Right forelimb (tissue), 1 donor: ENCODE measurements at places on chromosomes 5 and 9.

DNA sequence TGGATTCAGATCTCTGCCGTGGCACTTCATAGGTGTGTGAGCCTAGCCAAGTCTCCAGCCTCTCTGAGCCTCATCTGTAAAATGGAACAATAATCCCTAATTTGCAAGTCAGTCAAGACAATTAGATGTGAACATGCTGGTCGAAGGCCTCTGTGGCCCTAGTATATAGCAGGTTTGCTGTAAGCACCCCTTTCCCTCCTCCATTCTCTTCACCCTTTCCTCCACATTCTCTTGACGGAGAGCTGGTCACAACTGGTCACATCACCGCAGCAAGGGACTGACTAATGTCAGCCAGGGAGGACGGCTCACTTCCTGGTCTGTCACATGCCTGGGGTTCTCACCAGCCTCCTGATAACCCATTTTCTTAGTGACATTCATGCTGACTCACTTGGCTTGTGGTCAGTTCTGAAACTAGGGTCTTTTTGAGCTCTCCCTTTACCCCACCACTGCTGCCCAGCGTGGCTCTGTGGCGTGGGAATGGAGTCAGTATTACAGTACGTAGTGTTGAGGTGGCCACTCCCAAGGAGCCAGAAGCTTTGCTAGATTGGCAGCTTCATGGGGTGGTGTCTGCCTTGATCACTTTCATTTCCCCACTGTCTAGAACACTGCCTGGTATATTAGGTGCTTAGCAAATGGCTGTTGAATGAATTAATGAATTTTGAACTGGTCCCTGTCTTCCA lies 47.8 kb downstream of the ERGIC1 start:
- DNase-seq = no peak

DNA sequence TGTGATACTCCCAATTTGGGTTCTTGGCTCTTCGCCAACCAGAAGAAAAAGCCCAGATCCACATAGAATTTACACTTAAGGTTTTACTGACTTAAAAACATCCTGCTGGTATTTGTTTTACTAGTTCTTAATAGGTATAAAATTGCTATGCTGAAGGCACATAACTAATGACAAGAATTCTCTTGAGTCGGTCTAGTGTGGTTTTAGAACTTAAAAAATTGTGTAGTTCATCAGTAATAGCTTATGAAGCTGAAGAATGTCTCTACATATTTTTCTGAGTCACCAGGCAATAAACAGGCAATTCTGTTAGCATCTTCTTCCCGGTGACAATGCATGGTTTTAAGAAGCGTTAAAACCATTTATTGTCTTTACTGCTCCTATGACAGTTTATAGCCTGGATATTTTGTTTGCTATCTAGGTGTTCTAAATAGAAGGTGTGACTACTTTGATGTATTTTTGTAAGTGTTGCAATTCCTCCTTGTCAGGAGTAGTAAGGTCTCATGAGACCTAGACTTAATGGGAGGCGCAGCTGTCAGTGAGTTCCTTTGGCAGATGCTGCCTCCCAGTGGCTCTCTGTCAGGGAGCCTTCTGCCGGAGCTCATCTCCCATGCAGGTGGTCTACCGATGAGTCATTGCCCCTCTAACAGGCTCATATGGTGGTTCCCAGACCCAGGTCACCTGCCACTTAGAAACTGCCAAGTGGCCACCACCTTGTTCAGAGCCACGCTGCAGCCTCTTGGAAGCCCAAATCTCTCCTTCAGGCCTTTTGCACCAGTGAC lies 173.8 kb downstream of the MAST4 start:
- no peak for DNase-seq

DNA sequence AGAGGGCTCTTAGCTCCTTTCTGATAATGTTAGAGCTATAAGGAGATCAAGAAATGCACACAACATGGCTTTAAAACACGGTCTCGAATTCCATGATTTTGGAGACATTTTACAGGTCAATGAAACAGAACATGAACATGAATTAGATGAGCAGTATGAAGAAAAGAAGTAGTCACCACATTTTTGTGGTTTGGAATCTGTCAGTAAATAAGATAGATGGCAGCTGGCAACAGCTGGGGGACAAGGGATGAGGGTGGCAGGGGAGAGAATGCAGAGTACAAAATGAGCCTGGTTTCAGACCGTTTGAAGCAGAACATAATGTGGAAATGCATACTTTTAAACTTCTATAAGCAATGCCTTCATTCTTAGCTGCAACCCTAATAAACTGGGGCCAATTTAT lies 107.1 kb downstream of the OXCT1 start:
- DNase-seq = no peak

GRCh38 chr9:126371007-126371870 lies 44.6 kb downstream of the MVB12B start:
- DNase-seq = no peak

GRCh38 chr9:14051419-14051818 lies 262.5 kb downstream of the NFIB start:
- no peak for DNase-seq

DNA sequence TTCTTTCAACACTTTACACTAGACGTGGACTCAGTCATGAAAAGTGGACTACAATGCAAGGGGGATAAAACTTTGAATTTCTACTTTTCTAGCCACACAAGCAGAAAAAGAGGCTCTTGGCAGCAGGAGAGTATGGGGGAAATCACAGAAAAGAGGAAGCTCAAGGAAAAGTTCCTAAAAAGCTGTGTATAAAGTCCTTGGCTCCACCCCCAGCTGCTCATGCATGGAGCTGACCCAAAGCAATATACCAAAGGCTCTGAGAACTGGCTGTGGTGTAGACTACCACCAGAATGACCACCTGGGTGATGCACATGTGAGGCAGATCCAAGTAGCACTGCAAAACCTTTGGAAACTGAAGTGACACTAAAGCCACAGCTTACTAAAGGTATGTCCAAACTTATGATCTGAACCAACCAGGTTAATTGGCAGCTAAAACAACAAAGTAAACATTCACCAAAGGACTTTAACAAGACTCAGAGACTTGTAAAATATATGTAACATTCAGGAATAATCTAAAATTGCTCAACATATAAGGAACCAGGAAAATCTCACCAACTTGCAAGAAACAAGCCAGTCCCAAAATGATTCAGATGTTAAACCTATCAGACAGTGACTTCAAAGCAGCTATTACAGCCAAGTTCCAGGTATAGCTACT lies 55.5 kb upstream of the RASGRF2 start:
- DNase-seq = no peak

GRCh38 chr5:32031089-32031488 lies 143.0 kb downstream of the GOLPH3 start:
- no peak for DNase-seq

DNA sequence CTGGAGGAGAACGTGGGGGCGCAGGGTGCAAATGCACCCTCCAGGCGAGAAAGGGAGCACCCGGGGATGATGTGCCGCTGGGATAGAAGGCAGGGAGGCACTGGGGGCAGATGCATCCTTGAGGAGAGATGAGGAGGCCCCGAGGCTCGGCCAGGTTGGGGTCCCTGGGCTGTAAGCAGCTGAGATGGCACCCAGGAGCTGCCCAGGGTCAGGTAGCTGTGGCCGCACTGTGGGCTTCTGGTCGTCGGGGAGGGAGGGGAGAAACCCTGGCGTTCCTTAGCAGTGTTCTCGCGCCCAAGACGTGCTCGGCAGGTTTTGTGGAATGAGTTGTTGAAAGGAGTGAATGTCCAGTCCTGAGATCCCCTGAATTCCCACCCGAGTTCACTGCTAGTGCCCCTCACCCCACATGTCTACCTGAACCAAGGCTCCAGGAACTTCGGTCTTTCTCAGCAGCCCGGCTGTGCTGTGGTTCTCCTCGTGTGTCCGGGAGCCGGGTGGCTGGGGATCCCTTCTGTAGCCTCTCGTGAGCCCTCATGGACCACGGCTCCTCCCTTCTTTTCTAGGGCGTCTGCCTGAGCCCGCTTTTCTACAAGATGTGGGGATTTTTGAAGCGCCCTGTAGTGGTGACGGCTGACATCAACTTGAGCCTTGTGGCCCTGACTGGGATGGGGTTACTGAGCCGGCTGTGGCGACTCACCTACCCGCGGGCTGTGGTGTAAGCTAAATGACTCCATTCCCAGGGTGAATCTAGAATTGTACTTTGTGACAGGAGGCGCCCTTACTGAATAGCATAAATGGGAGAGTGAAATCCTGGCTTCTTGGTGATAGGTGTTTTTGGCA lies 1.1 kb downstream of the POMT1 start:
- no peak for DNase-seq

GRCh38 chr9:131841765-131842318 lies 102.0 kb upstream of the RAPGEF1 start:
- DNase-seq = no peak

DNA sequence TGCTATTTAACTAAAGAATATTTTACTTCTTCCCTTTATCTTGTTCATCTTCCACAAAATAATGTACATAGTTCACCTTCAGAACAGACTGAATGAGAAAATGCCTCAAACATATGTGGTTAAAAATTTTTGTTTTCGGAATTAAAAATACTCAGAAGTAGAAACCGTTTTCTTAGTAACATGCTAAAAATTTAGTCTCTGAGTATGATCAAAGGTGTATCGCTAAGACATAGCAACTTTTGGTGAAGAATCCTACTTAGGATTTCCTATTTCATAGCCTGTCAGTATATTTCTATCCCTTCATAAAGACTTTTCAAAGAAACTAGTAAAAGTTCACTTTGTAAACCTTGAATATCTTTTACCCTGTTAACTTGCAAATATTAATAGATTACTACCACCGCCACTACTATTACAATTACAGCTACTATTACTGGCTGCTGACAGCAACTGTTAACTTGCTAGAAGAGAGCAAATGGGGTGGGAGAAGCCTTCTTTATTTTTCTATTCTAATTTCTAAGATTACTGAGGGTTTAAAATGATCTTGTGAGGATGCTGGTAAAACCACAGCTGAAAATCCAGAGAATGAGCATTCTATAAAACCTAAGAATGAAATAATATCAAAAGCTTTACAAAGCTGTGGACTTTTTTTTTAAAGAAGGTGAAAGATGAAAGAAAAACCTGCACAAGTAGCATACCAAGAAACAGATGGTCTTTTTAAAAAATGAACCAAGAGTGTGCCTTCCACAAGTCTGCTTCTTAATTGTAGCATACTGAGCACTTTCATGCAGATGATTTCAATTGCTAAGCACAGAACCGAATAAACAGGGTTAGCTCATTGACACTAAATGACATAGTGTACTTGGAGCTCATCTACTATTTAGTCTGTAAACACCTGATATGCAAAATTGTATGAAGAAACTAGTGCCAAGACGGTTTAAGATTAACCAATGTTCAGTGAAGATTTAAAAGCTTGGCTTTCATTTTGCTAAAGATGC lies 246.3 kb upstream of the EFNA5 start:
- DNase-seq = no peak

GRCh38 chr9:136163248-136163850 lies 41.6 kb downstream of the LHX3 start:
- DNase-seq = no peak

DNA sequence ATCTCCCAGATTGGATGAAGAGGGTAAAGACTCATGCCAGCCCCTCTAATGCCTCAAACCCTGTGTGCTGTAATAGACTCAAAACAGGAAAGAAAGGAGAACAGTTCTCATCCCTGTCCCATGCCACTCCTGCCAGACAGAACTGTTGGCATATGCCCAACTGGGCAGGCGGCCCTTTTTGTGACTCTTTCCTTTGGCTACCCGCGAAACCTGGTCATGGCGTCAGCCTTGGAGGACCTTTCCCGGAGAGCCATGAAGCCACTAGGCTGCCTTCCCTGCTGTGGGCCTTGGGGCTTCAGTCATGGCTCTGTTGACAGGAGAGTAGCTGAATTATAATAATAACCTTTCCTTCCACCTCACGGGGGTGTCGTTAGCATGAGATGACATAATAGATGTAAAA lies 75.9 kb upstream of the SEMA6A start:
- no peak for DNase-seq

DNA sequence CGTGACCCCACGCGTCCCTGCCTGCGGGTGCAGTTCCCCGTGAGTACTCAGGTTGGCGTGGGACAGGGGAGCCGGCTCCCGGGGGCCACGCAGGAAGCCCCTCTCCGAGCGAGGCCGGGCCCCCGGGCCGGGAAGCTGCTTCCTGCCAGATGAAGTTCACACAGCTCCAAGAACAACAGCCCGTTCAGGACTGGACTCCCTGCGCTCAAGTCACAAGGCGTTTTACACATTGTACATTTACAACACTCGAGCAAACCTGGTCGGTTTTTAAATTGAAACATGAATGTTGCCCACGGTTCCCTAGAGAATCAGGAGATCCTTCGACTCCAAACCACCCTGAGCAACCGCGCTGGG lies 22.4 kb downstream of the SLC9A3 start:
- peak; percentile 66 for DNase-seq

DNA sequence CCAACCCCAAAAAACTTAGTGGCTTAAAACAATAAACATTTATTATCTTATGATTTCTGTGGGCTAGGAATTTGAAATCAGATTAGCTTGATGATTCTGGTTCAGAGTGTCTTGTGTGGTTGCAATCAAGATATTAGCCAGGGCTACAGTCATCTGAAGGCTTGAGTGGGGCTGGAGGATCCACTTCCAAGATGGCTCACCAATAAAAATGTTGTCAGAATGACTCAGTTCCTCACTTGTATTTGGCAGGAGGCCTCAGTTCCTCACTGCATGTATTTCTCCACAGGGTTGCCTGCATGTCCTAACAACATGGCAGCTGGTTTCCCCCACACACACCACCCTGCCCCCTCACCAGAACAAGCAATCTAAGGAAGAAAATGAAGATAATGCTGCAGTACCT lies 98.2 kb upstream of the NIPBL start:
- no peak for DNase-seq
